ENCODE measurements at places on chromosomes 2 and 18. TPM values are rescaled to one million over a fixed set of nuclear protein-coding genes. Genes with fewer than 3 reads are reported as not detected.

DNA sequence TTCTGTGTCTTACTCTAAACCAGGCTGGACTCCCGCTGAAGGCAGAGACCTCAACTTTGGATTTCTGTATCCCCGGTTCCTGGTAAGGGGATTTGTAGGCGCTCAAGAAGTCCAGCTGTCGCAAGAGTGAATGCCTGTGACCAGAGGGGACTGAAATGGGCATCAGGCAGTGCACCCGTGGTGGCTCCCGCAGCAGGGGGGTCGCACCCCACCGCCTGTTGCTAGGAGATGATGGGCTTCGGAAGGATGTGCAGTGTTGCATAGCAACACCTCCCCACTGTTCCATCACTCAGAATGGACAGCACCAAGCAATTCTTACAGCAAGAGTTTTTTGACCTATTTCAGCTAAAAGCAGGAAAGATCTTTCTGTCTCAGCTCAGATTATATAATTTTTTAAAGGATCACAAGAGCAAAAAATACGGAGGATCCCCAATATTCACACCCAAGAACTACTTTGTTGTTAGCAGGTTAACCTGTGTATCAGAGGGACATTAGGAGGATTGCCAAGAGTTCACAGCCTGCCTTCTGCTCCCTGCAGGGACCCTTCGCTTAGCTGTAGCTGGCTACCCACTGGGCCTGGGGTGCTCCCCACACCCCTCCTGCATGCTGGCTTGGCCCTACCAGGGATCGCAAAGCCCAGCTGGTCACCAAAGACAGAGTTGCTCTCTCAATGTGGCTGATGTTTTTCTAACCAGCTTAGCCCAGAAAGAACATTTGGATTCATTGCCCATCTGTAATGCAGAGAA lies 63.8 kb downstream of the SOWAHC start:
- DNase-seq: no peak

DNA sequence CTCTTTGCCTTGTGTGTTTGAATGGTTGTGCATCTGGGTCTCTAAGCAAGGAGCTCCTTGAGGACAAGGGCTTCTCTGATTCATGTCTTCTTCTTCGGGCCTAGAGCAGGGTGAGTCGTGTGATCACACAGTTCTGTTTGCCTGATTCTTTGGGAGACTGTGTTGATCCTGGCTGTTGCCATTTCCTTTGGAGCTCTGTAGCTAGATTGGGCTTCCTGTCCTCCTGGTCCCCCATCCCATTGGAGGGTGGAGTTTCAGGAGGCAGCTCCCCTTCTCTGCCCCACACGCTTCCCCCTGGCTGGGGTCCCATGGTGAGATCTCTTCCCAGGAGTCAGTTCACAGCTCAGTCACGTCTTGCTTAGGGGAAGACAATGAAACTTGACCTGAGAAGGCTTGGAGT lies 92.8 kb downstream of the TRIB2 start:
- DNase-seq: no peak

Gene FAM237A
- not detected for total RNA-seq

Gene MAP3K19
- total RNA-seq: not detected

Gene TAF4B
- 1.4 TPM for total RNA-seq

DNA sequence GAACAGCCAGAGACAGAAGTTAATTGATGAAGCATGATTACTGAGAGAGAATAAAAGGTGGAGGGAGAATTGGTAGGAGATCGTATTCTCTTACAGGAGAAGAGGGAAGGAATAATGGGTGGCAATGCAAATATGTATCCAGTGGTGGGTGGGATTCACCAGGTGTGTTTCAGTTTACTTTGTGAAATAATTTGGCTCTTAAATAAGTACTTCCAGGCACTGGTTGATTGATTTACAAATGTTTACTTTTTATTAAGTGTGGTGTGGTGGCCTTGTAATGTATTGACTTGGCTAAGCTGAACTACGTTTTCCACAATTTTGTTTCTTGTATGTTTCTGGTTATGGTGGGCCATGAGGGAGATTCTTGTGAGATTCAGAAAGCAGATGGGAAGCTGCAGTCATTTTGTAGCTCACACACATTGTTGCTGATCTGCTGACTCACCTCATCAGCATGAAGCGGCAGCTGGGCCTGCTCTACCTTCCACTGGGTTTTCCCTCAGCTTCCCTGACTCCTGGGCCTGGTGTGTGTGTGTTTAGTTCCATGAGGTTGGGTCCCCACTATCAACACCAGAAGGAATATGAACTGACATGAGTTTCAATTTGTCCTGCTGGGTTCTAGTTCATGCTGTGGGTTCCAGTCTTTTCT lies 32.6 kb downstream of the MYL12B start:
- no peak for DNase-seq

DNA sequence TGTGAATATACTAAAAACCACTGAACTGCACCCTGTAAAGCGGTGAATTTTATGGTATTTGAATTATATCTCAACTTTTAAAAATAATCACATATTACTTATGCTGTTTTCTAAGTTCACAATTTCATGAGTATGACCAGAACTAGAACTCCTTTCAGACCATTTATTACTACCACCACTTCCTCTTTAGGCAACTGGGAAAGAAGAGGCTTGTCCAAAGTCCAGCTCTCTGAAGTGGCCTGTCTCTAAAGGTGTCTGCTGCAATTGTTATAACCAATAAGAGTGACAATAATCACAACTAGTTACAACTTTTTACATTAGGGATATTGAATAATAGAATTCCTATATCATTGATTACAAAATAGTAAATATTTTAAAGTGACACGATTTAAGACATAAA lies 267.9 kb upstream of the PIK3C3 start:
- DNase-seq: no peak

DNA sequence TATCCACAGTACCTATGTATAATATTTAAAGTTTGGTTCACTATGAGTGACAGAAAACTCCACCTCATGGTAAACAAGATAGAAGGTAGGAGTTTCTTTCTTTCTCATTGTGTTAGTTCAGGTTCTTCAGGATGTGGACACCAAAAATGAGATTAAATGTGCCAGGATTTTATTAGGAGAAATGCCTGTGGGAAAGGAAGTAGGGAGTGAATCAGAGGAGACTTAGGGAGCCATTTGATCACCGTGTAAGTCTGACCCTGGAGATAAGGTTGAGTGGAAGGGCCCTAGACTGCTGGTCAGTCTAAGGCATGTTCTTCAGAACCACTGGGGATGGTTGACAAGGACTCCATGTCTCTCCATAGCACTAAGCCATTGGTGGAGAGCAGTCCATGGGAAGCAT lies 8.1 kb downstream of the AOX1 start:
- no peak for DNase-seq

Gene RTN4
- 772 TPM for total RNA-seq

Gene SLC9A2
- total RNA-seq: not detected

DNA sequence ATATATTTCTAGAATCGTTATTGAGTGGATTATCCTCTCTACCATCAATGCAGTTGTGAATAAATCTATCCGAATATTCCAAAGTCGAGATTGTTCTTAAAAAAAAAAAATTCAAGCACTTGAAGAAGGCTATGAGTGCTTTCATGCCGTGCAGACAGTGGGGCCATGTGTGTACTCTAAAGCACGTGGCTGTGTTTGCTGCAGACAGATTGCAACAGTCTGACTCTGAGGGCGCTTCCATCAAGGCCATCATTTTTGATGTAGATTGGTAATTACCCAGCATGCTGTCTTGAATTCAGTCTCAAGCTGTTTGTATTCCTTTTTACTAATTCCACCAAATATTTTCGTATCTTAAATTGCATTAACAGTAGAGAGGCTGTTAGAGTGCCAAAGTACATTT lies 325.9 kb upstream of the LINC00305 start:
- DNase-seq: peak; percentile 14

- DNase-seq: no peak
Measured at GRCh38 chr2:105775809-105776559, 31.3 kb downstream of the NCK2 start.

DNA sequence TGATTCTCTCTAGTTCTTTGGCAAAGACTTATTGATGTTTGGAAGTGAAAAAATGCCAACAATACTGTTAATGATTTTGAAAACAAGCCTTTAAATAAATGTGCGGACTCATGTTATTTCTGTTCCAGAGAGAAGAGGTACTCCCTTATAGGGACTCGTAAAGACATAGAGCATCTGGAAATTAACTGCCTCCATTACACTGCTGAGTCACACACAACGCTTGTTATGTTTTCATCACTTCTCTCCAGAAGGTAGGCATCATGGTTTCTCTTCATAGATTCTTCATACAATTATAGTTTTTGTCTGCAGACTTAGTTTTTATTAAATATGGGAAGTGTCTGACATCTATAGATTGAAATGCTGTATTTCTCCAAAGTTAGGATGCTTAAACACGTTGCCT lies 302.5 kb upstream of the EPC2 start:
- no peak for DNase-seq

- DNase-seq: no peak
Measured at GRCh38 chr2:211846714-211847113, 691.9 kb downstream of the ERBB4 start.

GRCh38 chr2:143728498-143728897 lies 599.3 kb downstream of the ARHGAP15 start:
- peak; percentile 68 for DNase-seq

DNA sequence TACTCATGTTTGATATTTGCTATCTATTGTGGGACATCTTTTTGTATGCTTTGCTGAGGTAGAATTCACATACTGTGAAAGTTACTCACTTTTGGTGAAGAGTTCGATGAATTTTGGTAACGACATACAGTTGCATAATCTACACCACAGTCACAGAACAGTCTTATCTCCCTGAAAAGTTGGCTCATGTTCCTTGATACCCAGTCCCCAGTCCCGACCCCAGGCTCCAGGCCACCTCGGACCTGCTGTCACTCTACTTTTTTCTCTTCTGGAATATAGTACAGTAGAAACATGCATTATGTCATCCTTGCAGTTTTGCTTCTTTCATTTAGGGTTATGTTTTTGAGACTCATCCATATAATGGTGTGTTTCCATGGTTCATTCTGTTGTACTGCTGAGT lies 191.7 kb downstream of the FAM210A start:
- no peak for DNase-seq

DNA sequence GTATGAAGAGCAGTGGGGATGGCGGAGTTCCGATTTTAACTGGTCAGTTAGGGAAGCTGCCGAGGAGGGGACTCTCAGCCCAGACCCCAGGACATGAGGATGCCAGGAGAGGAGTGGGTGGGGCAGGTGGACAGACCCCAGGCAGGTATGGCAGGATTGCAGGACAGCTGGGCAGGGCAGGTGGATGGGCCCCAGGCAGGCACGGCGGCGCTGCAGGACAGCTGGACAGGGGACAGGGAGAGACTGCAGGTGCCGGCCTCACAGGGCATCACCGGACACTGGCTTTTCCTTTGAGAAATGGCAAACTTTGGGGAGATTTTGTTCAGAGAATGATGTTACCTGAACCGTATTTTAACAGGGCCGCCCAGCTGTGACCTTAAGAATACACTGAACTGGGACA lies 127.7 kb downstream of the SNTG2 start:
- DNase-seq: no peak

DNA sequence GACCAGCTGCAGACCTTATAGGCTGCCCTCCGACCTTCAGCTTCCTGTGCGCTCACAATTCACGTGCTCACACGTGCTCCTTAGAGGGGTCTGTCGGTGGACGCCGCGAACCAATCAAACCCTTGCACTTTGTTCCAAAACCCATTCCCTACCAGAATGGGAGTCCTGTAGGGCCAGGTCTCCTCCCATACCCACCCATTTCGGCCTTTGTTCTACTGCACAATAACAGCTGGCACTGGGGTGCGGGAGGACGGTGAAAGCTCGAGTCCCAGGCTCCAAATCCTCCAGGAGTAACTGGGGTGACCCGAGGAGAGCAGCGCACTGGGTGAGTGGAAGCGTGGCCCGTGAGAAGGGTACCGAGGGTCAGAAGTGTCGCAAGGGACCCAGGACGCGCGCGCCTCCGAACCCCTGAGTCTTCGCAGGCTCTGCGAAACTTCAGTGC lies 13.0 kb downstream of the SIX3 start:
- no peak for DNase-seq

Gene ZEB2
- 121 TPM for total RNA-seq

Gene HMSD
- not detected for total RNA-seq

DNA sequence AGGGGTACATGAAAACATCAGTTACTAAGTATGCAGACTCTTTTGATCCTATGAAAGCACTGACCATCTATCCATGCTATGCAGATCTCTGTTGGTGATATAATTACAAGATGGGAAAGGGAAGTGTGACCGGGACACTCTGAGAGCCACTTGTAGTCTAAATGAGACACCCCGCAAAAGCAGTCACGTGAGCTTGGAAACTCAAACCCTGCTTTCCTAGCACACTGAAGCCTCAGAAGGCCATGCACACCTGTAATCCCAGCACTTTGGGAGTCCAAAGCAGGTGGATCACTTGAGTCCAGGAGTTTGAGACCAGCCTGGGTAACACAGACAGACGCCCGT lies 137.5 kb downstream of the INO80D start:
- DNase-seq: no peak

DNA sequence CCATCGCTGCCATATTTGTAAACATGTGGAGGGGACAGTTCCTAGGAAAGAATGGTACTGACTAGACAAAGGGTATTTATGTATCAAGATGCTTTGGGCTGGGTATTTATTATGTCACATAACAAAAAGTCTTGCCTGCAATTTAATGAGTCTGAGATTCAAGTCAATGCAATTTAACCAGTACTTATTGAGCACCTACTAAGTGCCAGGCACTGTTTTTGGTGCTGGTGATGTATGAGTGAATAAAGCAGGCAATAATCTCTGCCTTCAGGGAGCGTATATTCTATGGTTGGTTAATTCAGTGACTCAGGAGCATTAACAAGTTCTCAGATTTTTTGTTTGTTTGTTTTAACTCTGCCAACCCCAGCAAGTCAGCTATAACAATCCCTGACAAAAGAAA lies 24.6 kb upstream of the ACVR1 start:
- no peak for DNase-seq

Gene ERBB4
- total RNA-seq: 1.8 TPM

Gene WDR35
- 6.4 TPM for total RNA-seq

GRCh38 chr2:96867756-96868554 lies 1.9 kb downstream of the SEMA4C start:
- peak; percentile 28 for DNase-seq

Gene LRRC30
- not detected for total RNA-seq

GRCh38 chr18:45663403-45664045 lies 48.2 kb downstream of the SLC14A2 start:
- no peak for DNase-seq

GRCh38 chr2:1448009-1448408 lies 34.7 kb downstream of the TPO start:
- peak; percentile 35 for DNase-seq

DNA sequence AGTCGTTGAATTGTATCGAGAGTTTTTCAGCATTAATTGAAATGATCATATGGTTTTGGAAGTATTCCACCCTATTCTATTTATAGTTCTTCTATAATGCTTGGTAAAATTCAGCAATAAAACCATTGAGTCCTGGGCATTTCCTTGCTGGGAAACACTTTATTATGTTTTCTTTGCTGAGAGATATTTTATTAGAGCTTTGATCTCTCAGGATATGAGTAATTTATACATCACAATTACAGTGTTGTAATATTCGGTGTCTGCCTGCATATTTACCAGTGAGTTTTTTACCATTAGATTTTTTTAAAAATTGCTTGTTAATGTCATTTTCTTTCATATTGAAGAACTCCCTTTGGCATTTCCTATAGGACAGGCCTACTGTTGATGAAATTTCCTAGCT lies 402.7 kb upstream of the FSIP2 start:
- DNase-seq: no peak

Gene CDK15
- 0.61 TPM for total RNA-seq

Data from glutamatergic neuron (in vitro differentiated cells).